Smooth muscle cell of the pulmonary artery (primary cell): ENCODE measurements at places on chromosomes 3 and 15. TPM values are rescaled to one million over a fixed set of nuclear protein-coding genes. Genes with fewer than 3 reads are reported as not detected.

Gene BSN
- total RNA-seq: 0.07 and 0.17 TPM in 2 replicates

Gene CD200R1
- total RNA-seq: 0.07 TPM in 1 of 2 replicates, not detected in the other

Gene STRA6
- 0.59 and 2.6 TPM in 2 replicates for total RNA-seq

Gene TIMP4
- total RNA-seq: 1.1 and 3.2 TPM in 2 replicates

Gene GPR156
- 0.65 and 2.0 TPM in 2 replicates for total RNA-seq

Gene AHSG
- not detected in 2 replicates for total RNA-seq

Gene CYP1A1
- 0.40 and 1.2 TPM in 2 replicates for total RNA-seq

Gene IQCH
- total RNA-seq: 4.0 and 5.0 TPM in 2 replicates

Gene TGM5
- total RNA-seq: 0.26 TPM in 1 of 2 replicates, not detected in the other

Gene SNRK
- total RNA-seq: 15.9 and 17.1 TPM in 2 replicates

Gene RYR3
- 0.07 TPM in 1 of 2 replicates, not detected in the other for total RNA-seq

Gene VILL
- total RNA-seq: 6.3 and 7.2 TPM in 2 replicates

Gene TMC3
- total RNA-seq: 0.13 and 0.20 TPM in 2 replicates

Gene CCR1
- 0.26 TPM in 1 of 2 replicates, not detected in the other for total RNA-seq

Gene GRK7
- not detected in 2 replicates for total RNA-seq

Gene ITPR1
- 126 and 141 TPM in 2 replicates for total RNA-seq

Gene DGKG
- total RNA-seq: 1.2 and 4.0 TPM in 2 replicates

Gene TRAT1
- not detected in 2 replicates for total RNA-seq

Gene GNAT1
- not detected in 2 replicates for total RNA-seq

Gene DNAH1
- total RNA-seq: 4.2 and 5.5 TPM in 2 replicates

Gene UCN2
- 0.98 and 1.4 TPM in 2 replicates for total RNA-seq

Gene GOLGA8S
- total RNA-seq: 0.07 and 0.10 TPM in 2 replicates

Gene RPP25
- total RNA-seq: 2.6 and 4.6 TPM in 2 replicates

Gene ASB7
- total RNA-seq: 16.1 and 17.1 TPM in 2 replicates

Gene REC114
- not detected in 2 replicates for total RNA-seq

Gene RASGRP1
- total RNA-seq: 1.1 and 5.1 TPM in 2 replicates

Gene KCNMB2
- not detected in 2 replicates for total RNA-seq

Gene SEMA4B
- total RNA-seq: 55.2 and 58.7 TPM in 2 replicates

Gene COPB2
- 246 and 311 TPM in 2 replicates for total RNA-seq

Gene TM6SF1
- 0.33 and 0.83 TPM in 2 replicates for total RNA-seq

Gene ARGFX
- not detected in 2 replicates for total RNA-seq

Gene UMPS
- total RNA-seq: 21.7 and 22.5 TPM in 2 replicates

Gene SPPL2A
- 135 and 157 TPM in 2 replicates for total RNA-seq

Gene HESX1
- 0.17 TPM in 1 of 2 replicates, not detected in the other for total RNA-seq

Gene PPP1R14D
- not detected in 2 replicates for total RNA-seq

Gene ICE2
- 38.9 and 42.4 TPM in 2 replicates for total RNA-seq

Gene GABRA5
- total RNA-seq: not detected in 2 replicates

Gene CFAP100
- not detected in 2 replicates for total RNA-seq

Gene TAGLN3
- total RNA-seq: 0.26 and 3.5 TPM in 2 replicates

Gene C3orf49
- total RNA-seq: not detected in 2 replicates
